ENCODE measurements at places on chromosomes 12 and 14.

DNA sequence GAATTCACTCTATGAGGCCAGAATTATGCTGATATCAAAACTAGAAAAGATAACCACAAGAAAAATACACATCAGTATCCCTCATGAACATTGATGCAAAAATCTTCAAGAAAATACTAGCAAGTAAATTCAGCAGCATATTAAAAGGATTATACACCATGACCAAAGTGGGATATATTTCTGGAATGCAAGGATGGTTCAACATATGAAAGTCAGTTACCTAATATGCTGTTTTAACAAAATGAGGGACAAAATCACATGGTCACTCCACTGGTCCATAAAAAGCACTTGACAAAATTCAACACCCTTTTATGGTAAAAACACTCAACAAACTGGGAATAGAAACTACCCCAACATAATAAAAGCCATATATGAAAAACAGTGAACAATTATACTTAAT, 40.3 kb downstream of the TECPR2 start:
- no peak for DNase-seq

DNA sequence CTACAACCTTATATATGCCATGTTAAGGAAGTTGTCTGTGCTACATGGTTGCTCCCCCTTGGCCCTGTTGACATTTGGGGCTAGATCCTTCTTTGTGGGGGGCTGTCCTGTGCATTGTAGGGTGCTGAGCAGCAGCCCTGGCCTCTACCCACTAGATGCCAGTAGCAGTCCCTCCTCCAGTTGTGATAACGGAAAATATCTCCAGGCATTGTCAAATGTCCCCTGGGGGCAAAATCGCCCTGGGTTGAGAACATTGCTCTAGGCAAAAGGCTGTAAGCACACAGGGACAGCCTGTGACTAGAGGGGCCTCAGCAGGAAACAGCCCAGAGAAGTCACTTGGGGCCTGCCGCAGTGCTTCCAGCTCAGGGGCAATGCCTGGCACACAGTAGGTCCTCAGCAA, 1100.3 kb downstream of the BCL11B start:
- DNase-seq, result no peak

DNA sequence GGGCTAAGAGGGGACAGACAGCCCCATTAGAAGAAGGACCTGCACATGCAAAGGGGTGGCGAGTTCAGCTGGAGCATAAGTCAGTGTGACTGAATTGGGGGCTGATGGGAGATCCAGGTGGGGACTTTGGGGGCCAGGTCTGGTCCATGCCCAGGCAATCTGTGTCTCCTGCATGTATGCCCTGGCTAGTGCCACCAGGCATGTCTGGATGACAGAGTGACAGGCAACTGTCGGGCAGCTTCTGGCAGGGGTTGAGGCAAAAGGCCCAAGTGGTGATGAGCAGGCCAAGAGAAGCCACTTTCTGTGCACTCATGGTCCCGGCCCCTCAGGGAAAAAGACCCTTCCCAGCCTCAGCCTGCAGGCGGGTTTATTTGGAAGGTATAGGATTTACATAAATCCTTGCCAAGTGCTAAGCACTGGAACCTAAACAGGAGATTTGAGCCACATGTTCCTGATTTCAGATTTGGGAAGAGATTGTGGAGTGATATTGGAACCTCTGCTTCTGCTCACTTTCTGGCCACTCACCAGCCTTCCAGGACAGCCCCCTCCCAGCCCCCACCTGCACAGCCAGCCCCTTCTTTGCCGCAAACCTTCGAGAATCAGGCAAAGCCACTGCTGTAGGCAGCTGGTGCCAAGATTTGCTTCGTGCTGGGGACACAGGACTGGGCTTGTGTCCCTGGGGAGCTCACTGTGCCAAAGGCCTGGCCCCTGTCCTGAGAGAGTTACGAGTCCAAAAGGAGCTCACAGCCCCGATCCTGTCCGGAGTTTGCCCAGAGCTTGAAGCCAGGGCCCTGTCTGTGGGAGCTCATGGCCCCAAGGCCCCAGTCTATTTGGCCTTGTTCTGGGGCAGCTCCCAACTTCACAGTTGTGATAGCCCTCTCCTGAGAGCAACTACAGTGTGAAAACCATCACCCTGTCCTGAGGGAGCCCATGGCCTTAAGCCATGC, 232.5 kb upstream of the RTL1 start:
- DNase-seq, result no peak

- no peak for DNase-seq
Observed at GRCh38 chr12:106329231-106329982, 26.9 kb downstream of the TCP11L2 start.

DNA sequence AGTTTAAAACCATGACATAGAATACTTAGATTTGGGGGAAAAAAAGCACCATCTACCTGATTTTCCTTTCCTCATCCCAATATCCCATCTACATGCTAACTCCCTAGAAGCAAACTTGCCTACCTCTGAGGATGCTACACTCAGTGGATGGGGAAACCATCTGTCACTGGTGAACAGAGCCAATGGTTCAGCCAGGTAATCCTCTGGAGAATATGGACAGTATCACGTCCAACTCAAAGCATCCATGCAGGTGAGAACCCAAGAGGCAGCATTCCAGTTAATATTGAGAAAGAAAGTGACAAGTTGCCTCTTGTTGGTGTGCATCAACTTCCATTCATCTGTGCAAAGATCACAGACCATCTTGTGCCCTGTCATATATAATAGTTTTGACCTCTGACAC, 73.2 kb downstream of the NUAK1 start:
- no peak for DNase-seq

DNA sequence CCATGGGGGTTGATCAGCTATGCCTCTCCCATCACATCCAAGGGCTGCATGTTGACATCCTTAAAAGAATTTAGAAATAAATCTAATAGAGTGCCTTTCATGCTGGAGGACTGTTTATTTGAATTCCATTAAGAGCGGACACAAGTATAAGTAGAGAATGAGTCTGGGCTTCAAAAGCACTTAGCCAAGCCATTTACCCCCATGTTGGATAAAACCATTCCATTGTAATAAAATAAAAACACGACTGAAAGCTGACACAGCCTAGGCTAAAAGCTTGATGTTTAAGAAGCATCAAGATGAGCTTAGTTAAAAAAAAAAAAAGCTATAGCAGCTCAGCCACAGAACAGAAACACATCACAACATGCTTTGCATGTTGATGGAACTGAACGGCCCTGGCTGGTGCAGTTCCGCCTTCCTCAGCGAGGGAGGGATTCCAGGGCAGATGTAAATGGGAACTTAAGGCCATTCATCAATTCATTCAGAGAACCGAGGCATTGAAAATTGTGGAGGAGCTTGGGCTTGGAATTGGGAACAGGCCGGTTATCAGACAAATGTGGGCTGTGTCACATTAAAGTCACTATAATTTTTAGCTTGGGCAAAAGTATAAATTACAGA, 41.2 kb downstream of the TMEM132D start:
- DNase-seq, result no peak

DNA sequence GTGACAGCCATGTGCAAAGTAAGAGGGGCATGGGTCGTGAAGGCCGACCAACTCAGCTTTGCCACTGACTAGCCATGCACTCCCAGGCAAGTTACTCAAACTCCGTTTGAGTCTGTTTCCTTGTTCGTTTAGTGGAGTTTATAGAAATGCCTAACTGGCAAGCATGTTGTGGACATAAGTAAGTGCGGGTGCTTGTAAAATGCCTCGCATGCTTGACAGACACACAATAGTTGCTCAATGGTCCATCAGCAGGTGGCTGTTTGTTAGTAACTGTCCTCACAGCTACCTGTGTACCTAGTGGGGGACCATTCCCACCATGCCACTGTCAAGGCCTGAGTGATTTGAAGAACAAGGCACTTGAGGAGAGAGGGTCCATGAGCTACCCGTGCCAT, 338.3 kb downstream of the DPF3 start:
- DNase-seq, result no peak

DNA sequence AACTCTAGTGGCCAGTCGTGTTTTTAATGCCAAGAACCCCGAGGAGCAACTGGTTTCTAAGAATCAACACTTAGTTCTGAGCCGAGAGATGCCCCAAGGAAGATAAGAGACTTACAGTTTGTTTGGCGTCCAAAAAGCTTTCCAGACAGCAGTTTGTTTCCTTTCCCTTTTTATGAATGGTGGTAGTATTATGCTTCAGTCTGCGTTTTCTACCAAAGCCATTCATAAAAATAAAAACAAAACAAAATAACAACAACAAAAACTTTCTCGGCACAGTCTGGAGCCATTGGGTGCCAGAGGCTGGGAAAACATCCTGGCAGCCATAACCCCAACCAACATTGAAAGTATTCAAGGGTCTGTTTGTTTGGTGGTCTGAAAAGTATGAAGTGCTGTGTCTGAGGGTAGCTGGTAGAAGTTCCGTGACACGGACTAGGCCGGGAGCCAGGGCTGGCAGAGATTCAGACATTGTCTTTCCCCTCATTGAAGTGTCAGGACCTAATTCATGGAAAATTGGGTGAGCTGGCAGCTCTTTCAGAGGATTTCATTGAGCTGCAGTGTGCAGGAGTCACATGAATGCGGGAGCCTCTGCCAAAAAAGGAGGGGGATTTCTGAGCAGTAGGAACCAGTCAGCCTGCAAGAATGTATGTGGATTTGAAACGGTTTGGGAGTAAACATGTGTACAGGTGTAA, 124.2 kb downstream of the HMGA2 start:
- no peak for DNase-seq

GRCh38 chr12:127555071-127555470, 711.9 kb upstream of the TMEM132C start:
- no peak for DNase-seq

GRCh38 chr14:103546652-103547454, 15.6 kb downstream of the BAG5 start:
- DNase-seq, result peak; percentile 54

GRCh38 chr14:24098927-24099813, 5.1 kb downstream of the PCK2 start:
- no peak for DNase-seq

DNA sequence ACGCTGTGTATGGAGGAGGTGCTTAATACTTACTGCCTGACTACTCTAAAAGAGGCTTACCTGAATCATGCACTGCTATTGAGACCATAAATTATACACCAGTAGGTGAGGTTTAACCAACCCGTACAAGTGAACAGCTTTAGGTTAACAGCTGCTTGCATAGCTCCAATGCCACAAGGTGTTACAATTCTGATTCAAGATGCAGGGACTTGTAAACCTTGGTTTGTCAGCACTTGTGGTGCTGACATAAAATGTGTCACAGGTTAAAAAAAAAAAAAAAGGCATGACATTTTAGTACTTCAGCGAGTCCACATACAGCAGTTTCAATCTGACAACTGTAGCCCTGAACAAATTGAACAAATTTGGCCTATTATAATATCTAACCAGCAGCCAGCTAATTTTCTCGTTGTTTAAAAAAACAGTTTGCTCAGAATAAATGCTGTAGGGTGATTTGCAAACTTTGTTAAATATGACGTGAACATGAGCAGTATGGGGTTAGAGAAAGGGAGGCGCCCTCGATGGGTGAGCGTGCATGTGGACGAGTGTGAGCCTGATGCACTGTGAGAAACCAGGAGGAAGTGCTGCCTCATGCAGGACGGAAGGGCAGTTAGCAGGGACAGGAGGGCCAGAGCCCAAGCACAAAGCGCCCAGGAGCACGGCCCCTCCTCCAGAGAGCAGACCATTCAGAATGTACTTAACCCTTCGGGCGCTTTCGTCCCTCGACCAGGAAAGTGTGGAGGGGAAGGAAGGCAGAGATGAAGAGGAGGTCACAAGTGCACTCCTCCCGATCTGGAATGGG, 44.7 kb downstream of the TCHP start:
- no peak for DNase-seq

GRCh38 chr12:111413442-111414086, 7.8 kb downstream of the SH2B3 start:
- DNase-seq, result no peak

GRCh38 chr12:91182636-91183455, at the start of gene DCN:
Gene DCN, minus strand, starts transcription at chr12:91182817. Its CDS starts 4,265 bp downstream, at chr12:91178552.
- DNase-seq, result no peak

DNA sequence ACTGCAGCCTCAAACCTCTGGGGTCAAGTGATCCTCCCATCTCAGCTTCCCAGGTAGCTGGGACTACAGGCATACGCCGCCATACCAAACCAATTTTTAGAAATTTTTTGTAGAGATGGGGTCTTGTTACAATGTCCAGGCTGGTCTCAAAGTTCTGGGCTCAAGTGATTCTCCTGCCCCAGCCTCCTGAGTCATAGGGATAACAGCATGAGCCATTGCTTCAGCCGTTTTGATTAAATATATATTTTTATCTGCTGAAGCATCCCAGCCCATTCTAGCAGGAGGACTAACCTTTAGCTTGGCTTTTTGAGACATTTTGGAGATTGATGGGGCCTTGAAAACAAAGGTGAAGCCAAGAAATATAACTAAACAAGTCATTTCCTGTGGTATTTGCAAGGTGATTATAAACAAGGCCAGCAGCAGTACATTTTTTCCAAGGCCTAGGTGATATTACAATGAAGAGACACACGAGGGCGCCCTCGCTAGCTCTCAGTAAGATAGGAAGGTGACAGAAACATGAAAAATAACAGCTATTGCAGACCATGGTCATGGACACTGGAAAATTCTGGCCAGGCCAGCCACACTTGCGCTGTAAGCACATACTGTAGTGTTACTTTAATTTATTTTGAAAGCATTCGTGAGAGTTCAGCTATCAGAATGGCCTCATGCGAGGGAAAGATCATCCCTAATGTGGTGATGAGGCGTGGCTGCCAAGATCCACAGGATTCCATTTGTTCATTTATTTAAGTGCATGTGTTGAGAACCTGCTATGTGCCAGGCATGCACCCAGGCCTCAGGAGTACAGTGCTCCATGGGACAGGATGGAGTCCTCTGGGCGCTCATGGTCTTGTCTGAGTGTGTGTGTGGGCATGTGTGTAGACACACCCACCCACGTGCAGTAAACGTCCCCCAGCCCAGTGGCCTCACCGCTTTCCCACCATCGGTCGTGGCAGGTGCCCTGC, 63.5 kb downstream of the DGLUCY start:
- peak; percentile 33 for DNase-seq

DNA sequence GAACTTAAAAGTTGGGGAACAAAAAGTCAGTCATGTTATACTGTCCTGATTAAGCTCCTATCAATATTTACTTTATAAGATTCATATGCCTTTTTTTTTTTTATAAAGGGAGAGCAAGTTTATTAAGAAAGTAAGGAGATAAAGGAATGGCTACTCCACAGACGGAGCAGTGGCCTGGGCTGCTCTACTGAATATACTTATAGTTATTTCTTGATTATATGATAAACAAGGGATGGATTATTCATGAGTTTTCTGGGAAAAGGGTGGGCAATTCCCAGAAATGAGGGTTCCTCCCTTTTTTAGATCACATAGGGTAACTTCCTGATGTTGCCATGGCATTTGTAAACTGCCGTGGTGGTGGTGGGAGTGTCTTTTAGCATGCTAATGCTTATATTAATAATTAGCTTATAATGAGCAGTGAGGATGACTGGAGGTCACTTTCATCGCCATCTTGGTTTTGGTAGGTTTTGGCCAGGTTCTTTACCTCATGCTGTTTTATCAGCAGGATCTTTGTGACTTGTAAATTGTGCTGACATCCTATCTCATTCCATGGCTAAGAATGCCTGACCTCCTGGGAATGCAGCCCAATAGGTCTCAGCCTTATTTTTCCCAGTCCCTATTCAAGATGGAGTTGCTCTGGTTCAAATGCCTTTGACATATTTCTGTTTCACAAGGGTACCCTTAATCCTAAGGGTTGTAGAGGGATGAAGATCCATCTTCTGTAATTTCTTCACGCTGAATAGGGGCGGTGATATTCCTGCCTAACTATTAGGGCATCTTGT, 73.9 kb downstream of the OTOGL start:
- DNase-seq, result no peak
